ENCODE measurements at places on chromosomes 11 and 22. TPM values are rescaled to one million over a fixed set of nuclear protein-coding genes. Genes with fewer than 3 reads are reported as not detected.

DNA sequence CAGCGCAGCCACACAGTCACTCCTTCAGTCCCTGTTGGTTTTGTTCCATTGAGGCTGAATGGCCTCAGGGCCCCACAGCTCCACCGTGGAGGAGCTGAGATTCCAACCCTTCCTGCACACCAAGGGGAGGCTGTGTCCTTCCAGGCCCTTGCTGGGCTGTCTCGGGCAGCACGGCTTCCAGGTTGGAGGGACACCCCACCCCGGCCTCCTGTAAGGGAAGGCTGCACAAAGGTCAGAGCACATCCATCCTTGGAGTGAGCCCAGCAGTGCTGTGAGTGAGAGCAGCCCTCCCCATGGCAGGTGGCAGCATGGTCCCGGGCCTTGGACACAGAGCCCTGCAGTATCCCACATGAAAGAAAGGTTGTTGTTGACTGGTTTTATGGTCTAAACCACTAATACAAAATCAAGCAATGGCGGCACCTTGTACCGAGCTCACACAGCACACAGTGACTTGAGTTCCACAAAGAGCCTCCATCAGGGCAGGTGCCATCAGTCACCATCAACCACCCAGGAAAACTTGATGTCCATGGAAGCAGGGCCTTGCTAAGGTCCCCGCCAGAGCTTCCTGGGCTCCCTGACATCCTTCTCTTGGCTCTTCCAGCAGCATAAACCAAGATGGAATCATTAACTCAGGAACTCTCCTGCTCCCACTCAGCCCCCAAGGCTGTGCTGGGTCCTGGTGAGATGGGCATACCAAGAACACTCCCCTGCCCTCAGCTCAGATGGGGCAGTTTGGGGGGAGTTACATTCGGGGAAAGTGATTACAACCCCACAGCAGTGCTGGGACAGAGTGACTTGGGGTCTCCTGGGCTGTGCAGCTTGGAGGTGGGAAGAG is 1500.4 kb downstream of the TBC1D22A start:
- no peaks in the 10 kb centered on the region for H3K4me1 ChIP-seq
- peaks cover 13% of the 10 kb centered on the region for H3K27me3 ChIP-seq

- DNase-seq: no peak
- no peak overlapping the region for H3K27ac ChIP-seq
- no peaks in the 10 kb centered on the region for H3K4me1 ChIP-seq
- H3K36me3 ChIP-seq: no peaks in the 10 kb centered on the region
- peaks cover 8% of the 10 kb centered on the region for H3K27me3 ChIP-seq
- H3K4me3 ChIP-seq: no peak overlapping the region
Measured at GRCh38 chr22:29212743-29213142, 7.0 kb downstream of the EMID1 start.

- no peak for DNase-seq
- no peak overlapping the region for H3K4me3 ChIP-seq
- H3K4me1 ChIP-seq: peaks cover 6% of the 10 kb centered on the region
- H3K36me3 ChIP-seq: no peaks in the 10 kb centered on the region
- no peak overlapping the region for H3K27ac ChIP-seq
Measured at GRCh38 chr11:115926138-115926537, 421.9 kb upstream of the CADM1 start.

DNA sequence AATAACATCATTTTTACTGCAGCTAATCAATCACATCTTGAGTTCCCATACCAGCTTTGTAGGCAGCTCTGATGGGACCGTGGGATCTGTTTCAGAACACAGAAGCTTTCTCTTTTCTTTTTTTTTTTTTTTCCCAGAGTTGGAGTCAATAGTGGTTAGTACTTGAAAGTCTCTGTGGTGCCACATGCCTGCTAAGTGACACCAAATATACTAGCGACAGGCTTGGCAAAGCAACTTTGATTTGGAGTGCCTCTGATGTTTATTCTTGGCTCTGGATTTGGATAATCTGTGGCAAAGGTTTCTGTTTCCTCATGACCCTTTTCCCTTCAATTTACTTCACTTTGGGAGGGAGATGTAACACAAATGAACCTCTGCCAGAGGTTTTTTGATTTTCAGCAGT is 681.4 kb upstream of the TENM4 start:
- no peak overlapping the region for H3K4me3 ChIP-seq
- H3K27ac ChIP-seq: peak overlapping the region; percentile 17
- DNase-seq: peak; percentile 33
- H3K27me3 ChIP-seq: no peaks in the 10 kb centered on the region
- H3K36me3 ChIP-seq: no peaks in the 10 kb centered on the region
- H3K4me1 ChIP-seq: no peaks in the 10 kb centered on the region

- peak overlapping the region; percentile 57 for H3K4me3 ChIP-seq
- no peaks in the 10 kb centered on the region for H3K36me3 ChIP-seq
- H3K27me3 ChIP-seq: no peaks in the 10 kb centered on the region
- H3K4me1 ChIP-seq: peaks cover 17% of the 10 kb centered on the region
Measured at GRCh38 chr11:113773092-113773415, 438 bp downstream of the ZW10 start.

DNA sequence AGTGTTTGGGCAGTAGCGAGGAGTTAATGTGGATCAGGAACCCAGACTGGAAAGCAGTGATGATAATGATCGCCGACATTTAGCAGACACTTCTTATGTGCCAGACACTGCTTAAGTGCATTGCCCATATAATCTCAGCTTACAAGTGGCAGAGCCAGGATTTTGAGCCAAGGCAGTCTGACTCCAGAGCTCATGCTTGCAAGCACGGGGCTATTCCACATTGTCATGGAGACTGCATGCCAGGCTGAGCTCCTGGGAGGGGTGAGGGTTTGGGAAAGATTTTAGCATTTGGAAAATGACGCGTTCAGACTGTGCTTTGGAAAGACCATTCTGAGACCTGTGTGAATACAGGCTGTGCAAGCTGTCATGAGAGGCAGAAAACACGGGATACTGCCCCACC is 302.7 kb downstream of the DDX10 start:
- peak overlapping the region; percentile 67 for H3K27ac ChIP-seq
- H3K4me1 ChIP-seq: no peaks in the 10 kb centered on the region
- no peak overlapping the region for H3K4me3 ChIP-seq
- peak; percentile 66 for DNase-seq
- H3K36me3 ChIP-seq: no peaks in the 10 kb centered on the region

DNA sequence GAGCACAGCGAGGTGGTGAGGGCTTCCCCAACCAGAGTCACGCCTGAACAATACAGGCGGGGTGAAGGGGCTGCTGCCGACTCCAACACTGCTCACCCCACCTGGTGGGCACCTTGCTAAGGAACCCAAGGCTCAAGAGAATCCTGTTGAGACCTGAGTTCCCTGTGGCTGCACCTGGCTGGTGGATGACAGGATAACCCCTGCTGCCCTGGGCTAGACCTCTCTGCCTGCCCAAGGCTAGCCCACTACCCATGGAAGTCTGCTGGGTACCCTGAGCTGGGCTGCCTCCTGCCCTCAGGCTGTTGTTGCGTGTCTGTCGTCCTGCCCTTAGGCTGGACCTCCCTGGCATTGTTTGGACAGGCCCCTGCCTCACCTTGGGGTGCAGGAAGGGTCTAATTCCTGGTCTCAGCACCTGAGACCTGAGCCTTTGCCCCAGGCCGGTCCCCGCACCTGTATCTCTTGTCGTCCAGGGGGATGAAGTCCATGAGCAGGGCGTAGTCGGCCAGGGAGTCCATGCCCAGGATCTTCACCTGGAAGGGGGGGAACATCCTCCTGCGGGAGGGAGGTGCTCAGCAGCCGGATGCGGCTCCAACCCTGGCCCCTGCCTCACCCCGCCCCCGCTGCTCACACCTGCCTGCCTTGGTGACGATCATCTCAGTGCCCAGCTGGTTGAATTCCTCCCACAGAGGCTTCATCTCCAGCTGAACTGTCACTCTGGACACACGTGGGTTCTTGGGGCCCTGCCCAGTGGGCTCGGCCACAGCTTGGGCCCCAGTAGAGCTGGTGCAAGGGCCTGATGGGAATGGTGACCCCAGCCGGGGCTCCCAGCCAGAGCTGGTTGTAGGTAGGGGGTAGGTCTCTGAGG is 4.9 kb upstream of the NUDT8 start:
- no peak overlapping the region for H3K4me3 ChIP-seq
- DNase-seq: no peak
- H3K27ac ChIP-seq: no peak overlapping the region
- H3K27me3 ChIP-seq: peaks cover 4% of the 10 kb centered on the region

DNA sequence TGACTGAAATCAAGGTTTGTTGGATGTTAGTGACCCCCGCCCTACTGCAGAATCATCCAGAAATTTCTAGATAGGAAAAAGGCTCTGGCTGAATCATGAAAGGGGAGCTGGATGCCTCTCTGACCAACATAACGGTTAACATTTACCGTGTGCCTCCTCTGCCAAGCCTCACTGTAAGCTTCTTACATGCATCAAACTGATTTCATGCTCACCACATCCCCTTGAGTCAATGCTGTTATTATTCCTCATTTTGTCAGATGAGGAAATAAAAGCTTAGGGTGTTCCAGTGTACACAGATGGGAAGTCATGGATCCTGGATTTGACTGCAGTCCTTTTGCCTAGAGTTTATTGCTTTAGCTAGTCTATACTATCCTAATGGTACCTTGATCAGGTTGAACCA is 5.9 kb upstream of the HMOX1 start:
- H3K27me3 ChIP-seq: no peaks in the 10 kb centered on the region
- peaks cover 82% of the 10 kb centered on the region for H3K4me1 ChIP-seq
- no peak overlapping the region for H3K27ac ChIP-seq
- no peak overlapping the region for H3K4me3 ChIP-seq

GRCh38 chr11:73989156-73989555 is 6.5 kb upstream of the UCP2 start:
- no peaks in the 10 kb centered on the region for H3K36me3 ChIP-seq
- H3K4me3 ChIP-seq: no peak overlapping the region
- no peaks in the 10 kb centered on the region for H3K27me3 ChIP-seq
- DNase-seq: no peak

The MYOD1 gene
- total RNA-seq: 0.20 TPM

The PDE2A gene
- total RNA-seq: 44.4 TPM

The TUG1 gene
- total RNA-seq: 45.6 TPM

Measured in heart right ventricle (tissue), 16 donors.